T-cell (primary cell): ENCODE measurements at places on chromosomes 2 and 18. TPM values are rescaled to one million over a fixed set of nuclear protein-coding genes. Genes with fewer than 3 reads are reported as not detected.

DNA sequence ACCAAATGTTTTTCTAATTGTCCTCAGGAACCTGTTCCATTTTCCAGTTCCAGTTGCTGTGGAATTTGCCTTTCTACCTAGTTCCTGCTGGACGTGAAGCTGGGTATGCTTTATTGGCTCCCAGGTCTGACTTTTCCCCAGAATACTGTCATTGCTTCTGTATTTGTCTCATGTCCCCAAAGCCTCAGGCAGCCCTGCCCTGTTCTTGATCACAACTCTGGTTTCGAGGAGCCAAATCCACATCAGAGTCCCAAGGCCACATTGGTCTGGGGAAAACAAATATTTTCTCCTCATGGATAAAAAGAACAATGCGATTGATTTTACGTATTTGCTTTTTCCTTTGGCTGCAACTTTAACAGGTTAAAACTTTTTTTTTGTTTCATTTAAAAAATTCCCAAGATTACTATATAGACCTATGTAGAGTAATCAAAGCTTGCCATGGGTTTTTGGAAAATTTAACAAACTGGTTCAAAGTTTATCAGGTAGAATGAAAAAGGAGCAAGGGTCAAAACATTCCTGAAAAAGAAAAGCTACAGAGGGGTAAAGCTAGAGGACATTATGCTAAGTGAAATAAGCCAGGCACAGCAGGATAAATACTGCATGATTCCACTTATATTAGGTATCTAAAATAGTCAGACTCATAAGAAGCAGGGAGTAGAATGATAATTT is 85.2 kb downstream of the MDH1 start:
- no peaks in the 10 kb centered on the region for H3K4me1 ChIP-seq
- no peak for DNase-seq
- no peaks in the 10 kb centered on the region for H3K36me3 ChIP-seq
- H3K27ac ChIP-seq: no peak overlapping the region

DNA sequence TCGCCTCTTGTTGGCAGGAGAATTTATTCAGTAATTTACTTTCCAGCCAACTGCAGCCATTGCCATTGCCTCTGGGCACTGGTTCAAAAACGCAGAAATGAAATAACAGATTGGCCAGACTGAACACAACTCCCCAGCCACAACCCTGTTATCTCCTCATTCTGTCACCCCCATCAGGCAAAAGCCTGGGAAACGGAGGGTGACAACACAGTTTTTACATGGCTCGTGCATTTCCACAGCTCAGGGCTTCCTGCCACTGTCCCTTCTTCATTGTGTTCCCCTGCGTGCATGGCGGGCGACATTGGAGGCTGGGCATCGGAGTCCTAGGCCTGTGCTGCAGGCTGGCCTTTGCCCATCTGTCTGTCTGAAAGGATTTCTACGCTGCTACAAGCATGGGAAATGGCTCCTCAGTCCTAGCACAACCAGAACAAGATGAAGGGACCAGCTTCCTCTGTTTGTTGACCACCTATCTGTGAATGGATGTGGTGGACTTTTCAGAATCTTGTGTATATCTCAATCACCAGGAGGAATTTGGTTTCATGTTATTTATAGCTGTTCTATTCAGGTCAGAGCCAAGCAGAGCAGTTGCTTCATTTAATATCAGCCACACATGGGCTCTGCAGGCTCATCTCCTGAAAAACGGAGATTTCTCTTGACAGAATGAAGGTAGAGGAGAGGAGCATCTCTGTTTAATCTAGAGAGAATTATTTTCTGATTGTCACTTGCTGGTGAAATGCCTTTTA is 107.0 kb downstream of the MGAT5 start:
- no peaks in the 10 kb centered on the region for H3K36me3 ChIP-seq
- H3K4me1 ChIP-seq: no peaks in the 10 kb centered on the region
- DNase-seq: no peak
- H3K4me3 ChIP-seq: no peak overlapping the region
- H3K27me3 ChIP-seq: no peaks in the 10 kb centered on the region
- H3K27ac ChIP-seq: no peak overlapping the region

GRCh38 chr2:224159345-224159928 is 120.4 kb upstream of the SERPINE2 start:
- H3K27ac ChIP-seq: no peak overlapping the region
- no peak overlapping the region for H3K4me3 ChIP-seq
- H3K4me1 ChIP-seq: no peaks in the 10 kb centered on the region
- no peaks in the 10 kb centered on the region for H3K36me3 ChIP-seq
- H3K27me3 ChIP-seq: no peaks in the 10 kb centered on the region
- DNase-seq: no peak

DNA sequence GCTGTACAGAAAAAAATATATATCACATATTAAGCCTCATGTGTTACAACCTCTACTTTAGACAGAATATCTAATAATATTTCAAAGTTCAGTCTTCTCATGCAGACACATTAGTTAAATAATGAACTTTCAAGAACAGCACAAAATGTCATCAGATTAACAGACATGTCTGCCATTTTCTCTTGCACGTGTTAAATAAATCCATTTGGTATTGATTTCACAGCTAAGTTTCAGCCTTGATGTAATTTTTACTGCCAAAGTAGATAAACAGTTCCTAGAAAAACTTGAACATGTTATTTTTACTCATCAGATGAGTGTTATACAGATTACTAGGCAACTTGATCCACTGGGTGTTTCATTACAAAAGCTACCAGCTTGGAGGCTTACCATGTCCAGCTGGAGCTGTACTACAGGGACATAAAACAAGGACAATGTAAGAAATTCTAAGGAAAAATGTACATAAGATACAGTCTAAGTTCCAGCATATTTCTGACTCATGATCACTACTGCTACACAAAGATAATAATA is 290.7 kb upstream of the DDX18 start:
- H3K27ac ChIP-seq: no peak overlapping the region
- no peak overlapping the region for H3K4me3 ChIP-seq
- no peaks in the 10 kb centered on the region for H3K4me1 ChIP-seq
- no peaks in the 10 kb centered on the region for H3K27me3 ChIP-seq
- DNase-seq: no peak
- no peaks in the 10 kb centered on the region for H3K36me3 ChIP-seq

DNA sequence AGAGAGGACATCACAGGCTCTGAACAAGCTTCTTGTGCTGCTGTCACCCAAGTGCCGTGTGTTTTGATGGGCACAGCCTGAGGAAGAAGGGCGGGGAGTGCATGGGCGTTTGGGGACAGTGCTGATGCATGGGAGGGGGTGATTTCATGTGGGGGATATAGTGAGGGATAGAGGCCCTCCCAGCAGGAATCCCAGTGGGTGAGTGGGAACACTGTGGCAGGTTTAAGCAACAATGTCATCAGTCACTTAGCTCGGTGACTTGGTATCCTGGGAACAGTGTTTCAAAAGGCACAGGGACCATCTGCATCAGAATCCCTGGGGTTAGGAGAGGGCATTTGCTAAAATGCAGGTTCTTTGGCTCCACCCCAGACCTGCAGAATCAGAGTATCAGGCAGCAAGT is 609 bp downstream of the SIGLEC15 start:
- no peak for DNase-seq
- H3K27me3 ChIP-seq: no peaks in the 10 kb centered on the region
- no peaks in the 10 kb centered on the region for H3K36me3 ChIP-seq
- H3K4me3 ChIP-seq: no peak overlapping the region
- no peak overlapping the region for H3K27ac ChIP-seq

GRCh38 chr2:233847248-233847898 is 7.0 kb downstream of the HJURP start:
- no peaks in the 10 kb centered on the region for H3K27me3 ChIP-seq
- DNase-seq: no peak
- H3K27ac ChIP-seq: no peak overlapping the region
- H3K4me1 ChIP-seq: no peaks in the 10 kb centered on the region
- H3K4me3 ChIP-seq: no peak overlapping the region
- H3K36me3 ChIP-seq: peaks cover 2% of the 10 kb centered on the region

GRCh38 chr18:31509571-31509970 is 11.6 kb downstream of the DSG2 start:
- no peaks in the 10 kb centered on the region for H3K4me1 ChIP-seq
- no peaks in the 10 kb centered on the region for H3K27me3 ChIP-seq
- no peaks in the 10 kb centered on the region for H3K36me3 ChIP-seq
- H3K4me3 ChIP-seq: no peak overlapping the region

DNA sequence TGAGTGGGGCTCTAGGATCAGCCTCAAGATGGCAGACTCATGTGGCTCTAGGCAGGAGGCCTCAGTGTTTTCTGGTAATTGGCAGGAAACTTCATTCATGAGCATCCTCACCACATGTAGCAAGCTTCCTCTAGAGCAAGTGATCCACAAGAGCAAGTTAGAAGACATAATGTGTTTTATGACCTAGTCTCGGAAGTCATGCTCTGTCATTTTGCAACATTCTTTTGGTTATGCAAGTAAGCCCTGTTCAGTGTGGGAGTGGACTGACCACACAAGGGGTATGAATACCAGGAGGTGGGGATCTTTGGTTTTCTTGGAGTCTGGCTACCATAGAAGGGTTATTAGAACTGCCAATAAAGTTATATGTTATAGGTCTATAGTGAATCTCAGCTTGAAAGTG is 66.8 kb upstream of the STK39 start:
- no peak for DNase-seq
- no peaks in the 10 kb centered on the region for H3K27me3 ChIP-seq

GRCh38 chr2:118761771-118762170 is 85.7 kb downstream of the EN1 start:
- H3K27ac ChIP-seq: no peak overlapping the region
- H3K27me3 ChIP-seq: peaks cover 4% of the 10 kb centered on the region
- H3K4me3 ChIP-seq: no peak overlapping the region
- H3K36me3 ChIP-seq: no peaks in the 10 kb centered on the region

DNA sequence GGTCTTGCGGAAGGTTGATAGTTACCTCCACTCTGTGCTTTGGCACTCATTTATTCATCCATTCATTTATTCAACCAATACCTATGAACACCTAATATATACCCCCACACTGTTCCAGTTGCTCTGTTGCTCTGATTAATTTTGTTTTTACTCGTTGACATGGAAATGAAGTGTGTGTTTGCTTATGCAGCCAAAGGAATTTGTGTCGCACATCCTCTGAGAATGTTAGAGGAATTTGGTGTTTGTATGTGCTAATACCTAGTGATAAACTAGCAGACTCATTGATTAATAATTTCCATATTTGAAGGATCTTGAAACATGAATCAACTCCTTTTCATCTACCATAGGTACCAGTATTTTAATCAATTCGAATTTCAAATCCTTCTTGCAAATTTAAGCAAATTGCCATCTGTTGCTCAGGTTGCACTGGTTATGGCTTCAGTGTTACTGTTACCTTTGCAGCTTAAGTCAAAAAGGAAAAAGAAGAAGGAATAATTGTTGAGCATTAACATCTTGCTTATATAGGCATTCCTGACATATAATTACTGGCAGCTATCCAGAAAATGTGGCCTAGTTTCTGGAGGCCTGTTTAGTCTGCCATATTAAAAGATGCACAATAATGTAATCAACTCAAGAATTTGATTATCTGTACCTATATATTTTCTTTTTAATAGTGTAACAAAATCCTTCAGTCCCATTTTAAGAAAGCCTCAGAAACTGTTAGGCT is 25.7 kb upstream of the CRIM1 start:
- no peak overlapping the region for H3K27ac ChIP-seq
- no peak for DNase-seq
- H3K4me1 ChIP-seq: no peaks in the 10 kb centered on the region
- H3K4me3 ChIP-seq: no peak overlapping the region
- no peaks in the 10 kb centered on the region for H3K27me3 ChIP-seq

- peaks cover 25% of the 10 kb centered on the region for H3K27me3 ChIP-seq
- no peak overlapping the region for H3K4me3 ChIP-seq
- no peaks in the 10 kb centered on the region for H3K36me3 ChIP-seq
- H3K4me1 ChIP-seq: peaks cover 16% of the 10 kb centered on the region
- DNase-seq: no peak
Observed at GRCh38 chr2:241822264-241822623, 13.3 kb downstream of the NEU4 start.

GRCh38 chr2:88561646-88562388 is 65.4 kb downstream of the EIF2AK3 start:
- no peak overlapping the region for H3K27ac ChIP-seq
- H3K4me1 ChIP-seq: no peaks in the 10 kb centered on the region
- no peak for DNase-seq
- H3K27me3 ChIP-seq: no peaks in the 10 kb centered on the region

GRCh38 chr2:1301056-1301455 is 112.2 kb upstream of the TPO start:
- H3K36me3 ChIP-seq: no peaks in the 10 kb centered on the region
- no peaks in the 10 kb centered on the region for H3K4me1 ChIP-seq
- no peak overlapping the region for H3K27ac ChIP-seq
- no peak for DNase-seq
- no peak overlapping the region for H3K4me3 ChIP-seq
- no peaks in the 10 kb centered on the region for H3K27me3 ChIP-seq

GRCh38 chr2:229601396-229601795 is 113.0 kb downstream of the DNER start:
- no peak overlapping the region for H3K27ac ChIP-seq
- H3K4me3 ChIP-seq: no peak overlapping the region
- no peak for DNase-seq
- no peaks in the 10 kb centered on the region for H3K4me1 ChIP-seq
- no peaks in the 10 kb centered on the region for H3K36me3 ChIP-seq

- H3K4me1 ChIP-seq: peaks cover 14% of the 10 kb centered on the region
- no peak for DNase-seq
- no peaks in the 10 kb centered on the region for H3K27me3 ChIP-seq
- peak overlapping the region; percentile 42 for H3K27ac ChIP-seq
Observed at GRCh38 chr18:58649966-58650816, 21.1 kb upstream of the MALT1 start.

- peaks cover 7% of the 10 kb centered on the region for H3K36me3 ChIP-seq
- peak overlapping the region; percentile 88 for H3K27ac ChIP-seq
- no peak overlapping the region for H3K4me3 ChIP-seq
- DNase-seq: no peak
- no peaks in the 10 kb centered on the region for H3K27me3 ChIP-seq
Observed at GRCh38 chr2:197268786-197269584, 41.6 kb downstream of the ANKRD44 start.

GRCh38 chr2:29000481-29000880 is 19.4 kb downstream of the TOGARAM2 start:
- H3K4me3 ChIP-seq: no peak overlapping the region
- H3K4me1 ChIP-seq: peaks cover 7% of the 10 kb centered on the region
- no peaks in the 10 kb centered on the region for H3K36me3 ChIP-seq
- DNase-seq: no peak

GRCh38 chr2:228507870-228508269 is 326.4 kb upstream of the SPHKAP start:
- no peaks in the 10 kb centered on the region for H3K4me1 ChIP-seq
- no peaks in the 10 kb centered on the region for H3K36me3 ChIP-seq
- H3K27me3 ChIP-seq: no peaks in the 10 kb centered on the region

- H3K27me3 ChIP-seq: no peaks in the 10 kb centered on the region
- no peak overlapping the region for H3K27ac ChIP-seq
- H3K4me1 ChIP-seq: peaks cover 3% of the 10 kb centered on the region
Observed at GRCh38 chr2:230552181-230552580, 136.2 kb downstream of the SP100 start.

- peaks cover 40% of the 10 kb centered on the region for H3K27me3 ChIP-seq
- DNase-seq: no peak
- H3K27ac ChIP-seq: no peak overlapping the region
- no peak overlapping the region for H3K4me3 ChIP-seq
- H3K36me3 ChIP-seq: no peaks in the 10 kb centered on the region
- no peaks in the 10 kb centered on the region for H3K4me1 ChIP-seq
Observed at GRCh38 chr2:120577721-120578295, 157.9 kb upstream of the GLI2 start.

TRIM43 gene
- not detected for total RNA-seq

CCDC150 gene
- total RNA-seq: 1.9 TPM

FEV gene
- not detected for total RNA-seq

RAB6C gene
- not detected for total RNA-seq

ELOA2 gene
- not detected for total RNA-seq

OTX1 gene
- not detected for total RNA-seq

GNAL gene
- total RNA-seq: 0.75 TPM

POTEC gene
- total RNA-seq: 0.05 TPM

MOCOS gene
- 0.47 TPM for total RNA-seq

FBXO15 gene
- 2.0 TPM for total RNA-seq

AQP12B gene
- not detected for total RNA-seq
